ENCODE measurements at places on chromosomes 7 and 10.

DNA sequence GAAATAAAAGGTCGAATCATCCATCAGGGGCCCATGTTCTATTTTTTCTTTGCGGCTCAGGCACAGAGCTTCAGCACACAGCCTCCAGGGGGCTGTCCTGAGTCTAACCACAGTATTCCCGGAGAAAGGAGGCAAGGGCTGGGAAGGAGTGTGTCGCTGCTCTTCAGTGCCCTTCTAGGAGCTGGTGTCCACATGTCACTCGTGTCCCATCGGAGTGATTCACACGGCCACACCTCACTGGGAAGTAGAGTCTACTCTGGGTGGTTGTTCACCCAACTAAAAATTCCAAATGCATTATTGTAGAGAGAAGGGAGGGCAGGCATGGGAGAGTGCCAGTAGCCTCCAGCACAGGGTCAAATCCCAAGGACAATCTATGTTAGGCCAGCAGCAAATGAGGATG is 114.8 kb upstream of the LANCL2 start:
- no peak for DNase-seq

- no peak for DNase-seq
Measured at GRCh38 chr7:128069373-128070364, 38.4 kb upstream of the LRRC4 start.

DNA sequence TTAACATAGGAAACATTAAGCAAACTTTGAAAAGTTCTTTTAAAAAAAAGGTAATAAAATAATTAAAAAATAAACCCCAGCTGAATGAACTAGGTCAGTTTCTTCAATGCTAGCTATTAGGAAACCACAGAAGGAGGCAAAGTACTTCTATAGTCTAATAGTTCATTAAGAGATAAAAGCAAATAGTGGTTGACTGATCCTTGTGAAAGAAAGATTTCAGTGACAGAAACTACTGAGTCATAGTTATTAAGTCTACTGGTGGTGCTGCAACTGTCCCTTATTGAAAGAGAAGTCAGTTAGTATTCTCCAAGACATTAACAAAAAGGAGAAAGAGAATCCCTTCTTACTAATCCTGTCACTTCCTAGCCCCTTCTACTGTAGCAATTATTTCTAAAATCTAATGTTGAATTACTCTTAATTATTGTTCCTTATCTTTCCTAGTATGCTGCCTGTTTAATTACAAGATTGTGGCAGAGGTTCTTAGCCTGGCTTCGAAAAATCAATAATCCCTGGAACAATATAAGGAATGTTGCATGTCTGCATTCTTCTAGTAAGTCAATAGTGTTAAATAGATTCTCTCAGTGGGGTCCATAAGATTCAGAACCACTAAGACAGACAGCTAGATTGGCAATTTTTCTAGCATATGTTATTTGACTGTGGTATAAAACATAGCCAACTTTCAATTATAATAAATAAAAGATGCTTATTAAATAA is 18.2 kb downstream of the TCTN3 start:
- no peak for DNase-seq

DNA sequence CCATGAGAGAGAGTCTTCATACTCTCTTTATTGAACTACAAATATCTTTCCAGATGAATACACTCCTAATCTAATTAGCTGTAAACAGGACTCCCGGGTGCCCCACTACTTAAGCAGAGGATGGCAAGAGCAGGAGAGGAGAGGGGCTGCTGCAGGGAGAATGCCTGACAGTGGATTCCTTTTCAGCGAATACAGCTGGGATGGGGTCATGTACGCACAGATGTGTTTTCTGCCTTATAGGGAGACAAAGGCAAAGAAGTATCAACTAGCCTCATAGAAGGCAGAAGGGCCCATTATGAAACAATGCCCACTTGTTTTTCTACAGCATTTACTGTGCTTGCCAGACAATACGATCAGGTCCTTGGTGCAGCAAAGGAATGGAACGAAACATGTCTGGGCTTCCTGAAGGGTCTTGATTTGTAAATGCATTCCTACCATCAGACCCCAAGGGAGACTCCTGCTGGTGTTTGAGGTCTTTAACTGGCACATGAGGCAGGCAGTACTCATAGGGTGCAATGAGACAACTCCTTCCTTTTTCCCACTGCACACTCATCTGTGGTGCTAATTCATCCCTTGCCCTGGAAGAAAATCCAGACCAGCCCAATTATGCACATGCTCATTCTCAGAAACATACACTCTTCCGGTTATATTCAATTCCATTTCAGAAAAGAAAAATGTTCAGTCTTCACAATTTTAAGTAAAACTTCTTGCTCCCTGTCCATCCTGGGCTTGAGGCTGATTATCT is 117.1 kb downstream of the AOAH start:
- no peak for DNase-seq

DNA sequence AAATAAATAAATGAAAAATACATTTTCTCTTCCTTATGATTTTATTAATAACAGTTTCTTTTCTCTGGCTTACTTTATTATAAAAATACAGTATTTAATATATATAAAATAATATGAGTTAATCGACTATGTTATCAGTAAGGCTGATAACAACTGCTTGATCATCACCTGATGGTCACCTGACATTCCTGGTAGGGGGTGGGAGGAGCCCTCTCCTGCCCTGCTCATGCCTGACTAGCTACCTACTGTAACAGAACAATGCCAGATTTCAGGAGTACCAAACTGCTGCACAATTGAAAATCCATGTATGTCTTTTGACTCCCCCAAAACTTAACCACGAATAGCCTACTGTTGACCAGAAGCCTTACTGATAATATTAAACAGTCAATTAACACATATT is 1.3 kb upstream of the APBB1IP start:
- DNase-seq, result no peak

DNA sequence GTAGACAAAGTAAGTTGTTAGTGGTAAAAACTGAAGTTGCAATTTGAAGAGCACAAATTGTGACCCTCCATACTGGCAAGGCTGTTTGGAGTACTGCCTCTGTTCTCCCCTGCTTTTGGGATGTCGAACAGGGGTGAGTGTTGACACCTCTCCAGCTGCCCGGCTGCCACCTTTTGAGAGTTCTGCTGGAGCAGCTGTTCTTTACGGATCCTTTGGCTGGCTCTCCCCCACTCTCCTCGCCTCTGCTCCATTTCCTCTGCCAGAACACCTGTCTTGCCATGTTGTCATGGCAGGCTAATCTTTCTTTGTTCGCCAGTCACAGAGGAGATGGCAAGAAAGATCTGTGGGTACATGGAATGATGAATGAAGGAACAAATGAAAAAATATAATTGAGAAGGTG is 34.9 kb downstream of the INSYN2A start:
- no peak for DNase-seq

GRCh38 chr7:140989068-140989467 is 25.7 kb downstream of the MRPS33 start:
- no peak for DNase-seq

GRCh38 chr7:29920491-29920890 is 69.1 kb downstream of the SCRN1 start:
- no peak for DNase-seq

DNA sequence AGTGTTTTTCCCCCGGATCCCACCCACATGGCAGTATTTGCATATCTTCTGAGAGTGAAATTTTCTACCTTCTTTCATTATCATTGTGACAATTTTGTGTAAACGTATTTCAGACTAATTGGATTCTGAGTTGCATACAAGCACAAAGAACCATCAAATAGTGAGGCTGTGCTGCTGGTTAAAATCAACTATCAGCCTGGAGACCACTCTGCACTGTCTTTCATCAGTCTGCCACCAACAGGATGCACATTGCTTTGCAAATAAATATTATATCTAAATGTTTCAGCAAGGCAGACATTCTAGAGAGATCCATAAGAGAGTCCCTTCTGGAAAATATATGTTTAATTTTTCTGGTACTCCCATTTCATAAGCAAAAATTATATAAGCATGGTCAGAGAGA is 851.8 kb downstream of the XPNPEP1 start:
- DNase-seq, result no peak

GRCh38 chr10:66786709-66787108 is 139.1 kb upstream of the LRRTM3 start:
- no peak for DNase-seq

- no peak for DNase-seq
Measured at GRCh38 chr10:13741438-13741837, 154.7 kb downstream of the PRPF18 start.

DNA sequence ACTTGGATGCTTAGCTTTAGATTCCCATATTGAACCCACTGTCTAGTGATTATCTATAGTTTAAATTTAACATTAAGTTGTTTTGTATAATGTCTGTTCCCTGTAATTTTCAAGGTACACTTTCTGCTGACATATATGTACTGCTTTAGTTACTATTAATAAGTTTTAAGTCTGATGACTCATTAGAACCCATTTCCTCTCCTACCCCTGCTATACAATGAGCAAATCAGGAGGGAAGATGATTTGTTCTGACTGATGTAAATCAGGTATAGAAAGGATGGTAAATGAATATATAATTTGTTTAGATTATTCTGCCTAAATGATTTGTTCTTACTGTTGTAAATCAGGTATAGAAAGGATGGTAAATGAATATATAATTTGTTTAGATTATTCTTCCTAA is 691.8 kb downstream of the NXPH1 start:
- DNase-seq, result no peak

- no peak for DNase-seq
Measured at GRCh38 chr7:5417106-5418071, 6.2 kb downstream of the TNRC18 start.
